ENCODE measurements at places on chromosomes 6 and 20.

DNA sequence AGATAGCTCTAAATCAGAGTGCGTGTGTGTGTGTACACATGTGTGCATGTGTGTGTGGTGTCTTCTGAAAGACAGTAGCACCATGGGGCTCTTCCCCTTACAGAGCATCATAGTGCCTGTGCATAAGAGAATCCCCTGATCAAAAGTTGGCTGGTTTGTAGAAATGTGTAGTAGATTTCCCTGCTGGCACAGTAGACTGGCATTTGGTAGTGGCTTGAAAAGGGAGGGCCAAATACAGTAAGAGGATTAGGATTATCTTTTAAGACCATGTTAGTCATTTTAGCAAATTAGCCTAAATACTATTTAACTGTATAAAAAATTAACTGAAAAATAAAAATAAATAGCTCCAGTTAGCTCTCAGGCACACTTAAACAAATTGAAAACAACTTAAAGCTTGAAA, 112.6 kb downstream of the B3GAT2 start:
- DNase-seq = no peak

- DNase-seq = no peak
These were observed 33.6 kb downstream of the FAM209B start for GRCh38 chr20:56566621-56567020.

GRCh38 chr6:84671183-84671582, 93.2 kb downstream of the TBX18 start:
- no peak for DNase-seq

DNA sequence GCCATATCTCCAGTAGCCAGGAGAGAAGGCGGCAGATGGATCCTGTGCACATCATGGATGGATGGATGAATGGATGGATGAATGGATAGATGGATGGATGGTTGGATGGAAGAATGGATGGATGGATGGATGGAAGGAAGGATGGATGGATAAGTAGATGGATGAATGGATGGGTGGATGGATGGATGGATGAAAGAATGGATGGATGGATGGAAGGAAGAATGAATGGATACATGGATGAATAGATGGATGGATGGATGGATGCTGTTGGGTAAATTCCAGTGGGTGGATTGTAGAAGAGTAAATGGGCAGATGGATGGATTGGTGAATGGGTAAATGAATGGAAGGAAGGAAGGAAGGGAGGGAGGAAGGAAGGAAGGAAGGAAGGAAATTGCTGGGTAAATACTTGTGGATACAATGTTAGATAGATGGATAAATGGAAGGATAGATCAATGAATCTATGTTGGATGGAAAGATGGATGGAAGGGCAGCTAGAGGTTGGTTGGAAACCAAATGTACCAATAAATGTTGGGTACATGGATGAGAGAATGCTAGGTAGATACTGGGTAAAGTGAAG, 19.5 kb downstream of the PTGIS start:
- DNase-seq = no peak

DNA sequence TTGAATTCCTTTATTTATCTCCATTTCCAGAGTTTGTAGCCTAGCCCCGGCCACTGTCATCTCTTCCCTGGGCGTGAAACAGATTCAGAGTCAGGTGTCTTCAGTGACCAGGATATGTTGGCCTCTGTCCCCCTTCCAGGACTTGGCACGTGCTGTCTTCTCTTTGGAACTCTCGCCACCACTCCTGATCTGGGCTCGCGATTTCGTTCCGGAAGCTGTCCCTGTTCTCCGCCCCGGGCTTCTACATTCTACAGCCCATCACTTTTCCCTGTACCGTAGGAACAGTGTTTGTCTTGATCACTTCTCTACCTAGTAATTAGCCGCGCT, 739 bp downstream of the GSS start:
- no peak for DNase-seq

- peak; percentile 76 for DNase-seq
These were observed 23.2 kb downstream of the ADAT2 start for GRCh38 chr6:143427109-143427817.

- DNase-seq = no peak
These were observed 172.9 kb upstream of the FBXL4 start for GRCh38 chr6:99120641-99121040.

GRCh38 chr20:60632391-60633262, 619.4 kb upstream of the CDH4 start:
- no peak for DNase-seq

DNA sequence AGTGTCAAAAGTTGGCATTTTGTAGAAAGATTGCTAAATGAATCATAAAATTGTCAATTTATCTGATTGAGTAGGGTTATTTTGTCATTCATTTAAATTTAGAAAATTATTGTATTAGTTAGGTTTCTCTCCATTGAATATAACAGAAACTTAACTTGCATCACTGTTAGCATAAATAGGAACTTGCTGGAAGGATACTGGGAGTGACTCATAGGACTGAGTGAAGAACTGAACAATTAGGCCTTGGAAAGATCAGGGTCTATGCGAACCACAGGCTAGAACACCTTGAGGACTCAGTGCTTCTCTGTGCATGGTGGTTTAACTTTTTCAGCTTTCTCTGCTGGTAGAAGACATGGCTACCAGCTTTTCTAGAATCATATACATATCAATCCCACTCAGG, 67.7 kb upstream of the IFNGR1 start:
- no peak for DNase-seq

GRCh38 chr20:43755851-43756250, 29.0 kb upstream of the GTSF1L start:
- DNase-seq = no peak

DNA sequence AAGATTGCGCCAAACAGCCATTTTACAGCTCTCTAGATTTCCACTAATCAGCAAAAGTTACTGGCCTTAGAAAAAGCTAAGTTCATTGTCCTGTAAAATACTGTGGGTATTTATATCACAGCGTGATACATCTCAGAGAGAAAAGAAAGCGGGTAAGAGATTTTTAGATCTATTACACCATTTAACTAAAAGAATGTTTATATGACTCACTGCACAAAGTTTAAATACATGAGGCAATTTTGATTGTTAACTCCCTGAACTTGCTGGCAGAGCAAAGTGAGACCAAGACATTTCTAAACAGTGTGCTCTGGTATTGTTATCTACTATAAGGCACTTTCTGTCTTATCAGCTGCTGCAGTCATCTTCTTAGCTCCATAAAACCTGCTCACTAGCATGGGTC, 314.3 kb downstream of the EPHA7 start:
- DNase-seq = no peak

DNA sequence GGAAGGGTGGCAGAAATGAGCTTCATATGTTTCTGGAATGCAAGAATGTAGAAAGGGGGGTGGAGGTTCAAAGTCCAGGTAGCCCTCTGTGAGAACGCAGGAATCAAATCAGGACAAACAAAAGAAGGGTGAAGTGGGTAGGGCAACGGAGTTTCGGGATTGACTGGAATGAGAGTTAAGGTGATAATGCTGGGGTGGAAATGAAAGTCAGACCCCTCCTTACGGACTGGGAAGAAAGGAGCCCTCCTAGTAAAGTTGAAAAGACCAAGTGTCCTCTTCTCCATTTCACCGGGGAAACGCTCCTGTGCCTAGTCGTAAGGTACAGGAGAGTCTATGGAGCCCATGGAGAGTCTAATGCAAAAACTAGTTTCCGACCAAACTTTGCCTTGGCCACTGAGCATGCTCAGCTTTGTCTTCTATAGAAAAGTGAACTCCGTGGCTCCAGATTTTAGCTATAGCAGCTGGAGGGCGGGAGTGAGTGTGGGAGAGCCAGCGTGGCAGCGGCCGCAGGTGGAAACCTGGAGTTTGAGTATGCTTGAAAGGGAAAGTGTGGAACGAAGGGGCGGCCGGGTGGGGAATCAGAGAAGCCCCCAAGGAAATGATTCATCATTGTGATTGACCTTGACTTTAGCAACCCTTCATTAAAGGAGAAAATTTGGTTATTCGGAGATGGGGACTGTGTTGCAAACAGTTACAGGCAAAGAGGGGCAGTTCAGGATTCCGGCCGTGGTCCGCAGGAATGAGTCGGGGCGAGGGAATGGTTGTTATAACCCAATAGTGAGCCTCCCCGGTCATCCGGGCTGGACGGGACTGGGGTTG, 1.3 kb upstream of the LRRC1 start:
- DNase-seq = peak; percentile 48

- no peak for DNase-seq
These were observed 341.6 kb downstream of the PRKN start for GRCh38 chr6:162385980-162386379.

DNA sequence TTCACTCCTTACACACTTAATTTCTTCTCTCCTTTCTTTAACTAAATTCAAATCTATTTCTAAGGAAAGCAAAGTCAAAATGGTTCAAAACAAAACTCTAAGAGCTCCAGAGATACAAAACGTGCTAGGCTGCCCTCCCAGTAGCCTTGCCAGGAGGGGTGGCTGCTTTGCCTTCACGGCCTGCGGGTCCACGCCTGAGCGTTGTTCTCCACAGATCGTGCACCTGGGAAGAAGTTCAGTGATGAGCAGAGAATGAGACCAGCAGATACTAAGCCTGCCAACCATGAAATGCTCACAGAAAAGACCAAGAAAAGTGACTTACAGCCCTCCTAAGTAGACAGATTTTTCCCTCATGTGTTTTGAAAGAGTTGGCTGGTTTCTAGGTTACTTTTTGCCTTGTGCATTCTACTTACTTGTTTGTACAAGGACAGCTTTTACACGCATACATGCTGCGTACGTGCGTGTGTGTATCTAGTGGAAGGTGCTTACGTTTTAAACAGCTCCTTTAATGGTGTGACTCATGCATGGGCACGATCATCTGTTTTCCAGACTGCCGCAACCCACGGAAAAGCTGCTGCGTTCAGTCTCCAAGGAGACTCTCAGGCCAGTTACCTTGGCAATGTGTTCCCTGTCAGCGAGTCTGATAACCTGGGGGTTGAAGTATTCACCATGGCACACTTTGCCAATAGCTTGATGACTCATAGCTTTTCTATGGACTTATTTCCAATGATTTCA, 32.4 kb upstream of the PBOV1 start:
- no peak for DNase-seq

- DNase-seq = no peak
These were observed 70.1 kb downstream of the PHF3 start for GRCh38 chr6:63705707-63706106.

DNA sequence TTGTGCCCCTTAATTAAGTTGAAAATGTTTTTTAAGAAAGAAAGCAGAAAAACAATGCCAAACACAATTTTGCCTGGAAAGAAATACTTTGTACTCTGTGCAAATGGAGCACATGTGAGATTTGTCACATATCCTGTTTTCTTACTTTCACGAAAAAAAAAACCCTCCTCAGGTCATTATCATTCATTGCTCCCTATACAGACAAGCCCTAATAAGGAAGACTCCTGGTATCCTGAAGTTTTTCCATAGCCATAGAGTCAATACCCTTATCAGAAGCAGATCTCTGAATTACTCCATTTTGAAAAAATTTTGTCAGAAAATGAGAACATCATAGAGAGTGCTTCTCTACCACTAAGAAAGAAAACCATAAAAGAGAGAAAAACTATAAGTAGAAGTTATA, 14.0 kb upstream of the NT5E start:
- DNase-seq = no peak

DNA sequence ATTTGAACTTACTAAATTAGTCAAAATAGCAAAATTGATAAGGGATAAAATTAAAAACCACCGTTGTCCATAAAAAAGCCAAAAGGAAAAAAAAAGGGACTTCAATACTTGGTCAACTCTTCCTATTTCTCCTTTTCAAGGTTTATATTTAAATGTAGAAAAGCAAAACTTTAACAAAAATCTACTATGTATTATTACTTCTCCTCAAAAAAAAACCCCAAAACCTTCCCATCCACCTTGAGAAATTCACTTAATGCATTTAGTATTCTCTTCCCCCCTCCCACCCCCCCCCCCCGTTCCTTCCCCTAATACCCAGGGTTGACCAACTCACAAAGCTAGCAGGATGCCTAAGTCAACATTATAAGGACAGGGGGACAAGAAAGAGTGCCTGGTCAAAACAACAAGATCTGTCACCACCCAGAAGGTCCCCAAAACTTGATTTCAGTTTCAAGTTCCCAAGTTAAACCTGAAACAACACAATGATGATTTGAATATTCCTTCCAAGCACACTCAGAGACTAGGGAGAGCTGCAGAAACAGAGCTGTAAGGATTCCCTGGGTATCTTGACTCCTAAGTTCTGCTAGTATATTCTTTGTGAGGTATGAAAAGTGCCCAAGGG, 14.6 kb downstream of the GMDS start:
- peak; percentile 50 for DNase-seq

- no peak for DNase-seq
These were observed 13.4 kb upstream of the THEMIS start for GRCh38 chr6:127914240-127914639.

GRCh38 chr6:151242420-151242861, 2.7 kb downstream of the AKAP12 start:
- no peak for DNase-seq
